Activated CD4-positive, alpha-beta T cell treated with anti-CD3 and anti-CD28 coated beads, Interleukin-2, amount 10 ng/mL, durations not matched to agents 7 days and 5 days (primary cell): ENCODE measurements at places on chromosomes 6 and 20. TPM values are rescaled to one million over a fixed set of nuclear protein-coding genes. Genes with fewer than 3 reads are reported as not detected.

Gene VARS1
- 100 TPM for total RNA-seq

DNA sequence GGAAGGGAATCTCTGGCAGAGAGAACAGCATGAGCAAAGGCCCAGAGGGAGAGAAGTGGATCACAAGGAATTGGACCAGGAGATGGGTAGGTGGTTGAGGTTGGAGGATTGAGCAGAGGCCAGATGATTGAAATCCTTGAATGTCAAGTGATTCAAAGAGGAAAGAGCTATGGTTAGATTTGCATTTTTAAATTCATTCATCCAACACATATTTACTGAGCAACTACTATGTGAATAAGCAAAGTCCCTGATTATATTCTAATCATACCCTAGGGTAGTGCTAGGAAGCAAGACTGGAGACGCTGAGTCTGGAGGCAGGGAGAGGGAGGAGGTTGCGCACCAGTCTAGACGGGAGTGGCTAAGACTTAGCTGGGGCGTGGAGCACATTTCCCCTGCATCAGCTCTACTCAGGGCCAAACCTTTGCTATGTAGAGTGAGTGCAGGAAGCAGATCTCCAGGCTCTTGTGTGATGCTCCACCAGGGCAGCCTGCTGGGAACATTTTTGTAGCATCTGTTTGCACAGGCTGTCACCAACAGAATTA lies 40.2 kb downstream of the EYA2 start:
- no peak for DNase-seq

Gene L3MBTL3
- total RNA-seq: 13.5 TPM

Gene SPATA25
- total RNA-seq: 0.56 TPM

Gene FRS3
- 4.6 TPM for total RNA-seq

GRCh38 chr6:130885392-130886192 lies 58.4 kb downstream of the SMLR1 start:
- peak; percentile 85 for DNase-seq

DNA sequence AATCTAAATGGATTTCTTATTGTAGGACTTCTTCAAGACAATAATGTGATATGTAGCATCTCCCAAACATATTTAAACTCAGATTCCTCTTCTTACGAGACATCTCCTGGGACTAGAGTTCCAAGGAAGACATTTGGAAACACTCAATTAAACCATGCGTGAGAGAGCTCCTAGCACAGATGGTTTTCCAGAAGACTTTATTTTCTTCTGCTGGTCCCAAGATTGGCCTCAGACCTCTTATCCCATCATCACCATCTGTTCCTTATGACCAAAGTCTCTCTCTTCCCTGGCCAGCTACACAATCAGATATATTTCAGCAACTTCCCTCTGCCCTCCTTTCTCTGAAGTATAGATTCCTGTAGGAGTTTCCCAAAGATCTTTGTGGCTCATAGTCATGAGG lies 93.2 kb upstream of the JARID2 start:
- no peak for DNase-seq

GRCh38 chr6:165662749-165663376 lies at the start of gene PDE10A:
Gene PDE10A, minus strand, starts transcription at chr6:165663241. Its CDS starts 430 bp downstream, at chr6:165662811.
- DNase-seq: no peak
